Spleen (tissue), 13 donors: ENCODE measurements at places on chromosomes 12 and 14.

GRCh38 chr14:83780321-83780720 lies 1749.6 kb upstream of the FLRT2 start:
- DNase-seq = no peak

DNA sequence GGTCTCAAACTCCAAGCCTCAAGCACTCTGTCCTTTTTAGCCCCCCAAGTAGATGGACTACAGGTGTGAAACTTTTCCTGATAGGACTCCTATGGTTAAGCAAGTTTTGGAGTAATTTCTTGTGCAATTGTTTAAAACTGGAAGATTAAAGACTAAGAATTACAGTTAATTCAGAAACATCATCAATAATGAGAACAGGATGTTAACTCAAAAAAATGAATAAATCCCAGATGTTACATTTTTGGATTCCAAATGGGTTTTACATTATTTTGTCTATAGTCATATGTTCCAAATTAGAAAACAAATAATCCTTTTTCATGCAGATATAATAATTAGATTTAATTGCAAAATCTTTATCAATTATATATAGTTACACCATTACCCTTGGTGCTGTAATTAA lies 24.4 kb upstream of the KITLG start:
- DNase-seq = no peak

DNA sequence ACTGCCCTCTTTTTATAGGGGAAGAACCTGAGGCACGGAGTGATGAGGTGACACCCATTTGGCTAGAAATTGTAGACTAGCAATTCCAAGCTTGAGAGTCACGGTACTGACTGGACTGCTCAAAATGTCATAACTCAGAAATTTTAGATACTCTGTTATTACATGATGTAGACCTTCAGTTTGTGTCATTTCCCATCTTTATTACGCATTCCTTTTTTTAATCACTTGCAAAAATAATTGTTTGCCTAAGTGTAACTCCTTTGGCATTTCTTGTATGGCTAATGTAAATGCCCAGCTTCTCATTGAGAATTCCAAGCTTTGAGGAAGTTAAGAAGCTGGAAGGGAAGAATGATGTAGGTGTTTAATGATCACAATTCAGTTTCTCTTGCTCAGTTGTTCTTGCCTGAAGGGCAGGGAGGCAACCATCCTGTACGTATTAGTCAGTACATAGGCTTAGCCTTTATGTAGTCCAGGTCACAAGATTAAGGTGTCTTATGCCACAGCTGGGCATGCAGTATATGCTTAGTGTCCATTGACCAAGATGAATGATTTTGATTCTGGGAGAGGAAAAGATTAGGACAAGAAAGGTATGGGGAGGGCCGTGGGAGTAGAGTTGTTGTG lies 68.2 kb upstream of the EVL start:
- no peak for DNase-seq

DNA sequence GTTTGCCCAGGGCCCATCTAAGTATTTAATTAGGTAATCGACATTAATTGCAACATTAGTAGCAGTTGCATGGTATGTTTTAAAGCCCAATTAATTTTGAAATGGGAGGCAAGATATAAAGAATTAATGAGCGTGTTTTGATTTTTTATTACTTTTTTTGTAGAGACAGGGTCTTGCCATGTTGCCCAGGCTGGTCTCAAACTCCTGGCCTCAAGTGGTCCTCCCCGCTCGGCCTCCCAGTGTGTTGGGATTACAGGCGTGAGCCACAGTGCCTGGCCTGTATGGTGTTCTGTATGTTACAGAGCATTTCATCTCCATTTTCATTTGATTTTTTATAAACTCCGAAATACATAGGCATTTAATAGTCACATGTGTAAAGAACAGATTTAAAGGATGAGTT lies 856 bp downstream of the GOLGA5 start:
- no peak for DNase-seq

DNA sequence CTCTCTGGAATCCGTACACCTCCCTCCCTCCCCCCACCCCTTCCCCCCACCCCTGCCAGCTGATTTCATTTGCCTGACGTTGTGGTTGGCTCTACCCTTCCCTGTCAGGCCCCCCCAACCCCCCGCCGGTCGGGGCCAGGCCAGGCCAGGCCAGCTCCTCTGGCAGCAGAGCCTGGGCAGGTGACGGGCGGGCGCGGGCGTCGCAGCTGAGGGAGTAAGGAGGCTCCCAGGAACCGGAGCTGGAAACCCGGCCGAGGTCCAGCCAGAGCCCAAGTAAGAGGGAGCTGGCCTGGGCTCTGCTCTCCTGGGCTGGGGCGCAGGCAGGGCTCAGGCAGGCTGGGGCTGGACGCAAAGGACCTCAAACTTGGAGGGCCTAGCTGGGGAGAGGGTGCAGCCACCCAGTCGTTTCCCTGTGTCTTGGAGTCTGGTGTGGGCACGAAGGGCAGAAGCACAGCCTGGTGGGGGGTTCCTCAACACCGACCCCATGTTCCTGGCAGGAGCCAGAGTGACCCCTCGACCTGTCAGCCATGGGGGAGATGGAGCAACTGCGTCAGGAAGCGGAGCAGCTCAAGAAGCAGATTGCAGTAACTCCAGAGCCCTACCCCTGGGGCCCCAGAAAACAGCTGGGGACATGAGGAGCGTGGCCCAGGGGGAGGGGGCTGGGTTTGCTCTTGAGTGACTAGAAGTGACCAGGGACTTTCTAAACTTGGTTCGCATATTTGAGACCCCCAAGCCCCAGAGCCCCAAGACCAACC lies at the start of gene GNB3:
TSS of gene GNB3 (plus strand) at position 165 of the 755 bp plus-strand sequence. CDS start at position 528, 363 bp downstream.
- DNase-seq = no peak

DNA sequence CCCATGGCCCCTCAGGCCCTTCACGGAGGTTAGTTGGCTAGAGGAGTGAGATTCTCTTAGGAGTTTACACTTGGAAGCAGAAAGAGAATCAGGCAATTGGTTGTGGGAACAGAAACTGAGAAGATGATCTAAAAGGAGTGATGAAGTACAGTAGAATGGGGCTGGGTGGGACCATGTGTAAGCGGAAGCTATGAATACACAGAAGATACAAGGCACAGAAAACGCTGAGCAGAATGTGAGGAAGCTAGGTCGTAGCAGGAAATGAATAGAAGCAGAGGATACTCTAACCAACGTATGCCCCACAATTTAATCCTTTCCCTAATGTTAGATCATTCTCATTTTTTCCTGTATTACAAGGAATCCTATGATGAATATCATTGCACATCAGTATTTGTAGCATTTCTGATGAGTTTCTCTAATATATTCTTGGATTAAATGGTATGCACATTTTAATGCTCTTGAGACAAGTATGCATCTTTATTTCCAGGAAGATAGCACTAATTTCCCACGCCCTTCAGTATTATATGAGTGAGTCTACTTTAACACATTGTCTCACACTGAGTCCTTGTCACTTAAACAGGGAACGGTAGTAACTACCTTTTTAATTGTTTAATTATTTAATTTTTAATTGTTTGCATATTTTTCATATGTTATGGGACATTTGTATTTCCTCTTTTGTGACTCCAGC lies 273.2 kb downstream of the APAF1 start:
- DNase-seq = no peak

DNA sequence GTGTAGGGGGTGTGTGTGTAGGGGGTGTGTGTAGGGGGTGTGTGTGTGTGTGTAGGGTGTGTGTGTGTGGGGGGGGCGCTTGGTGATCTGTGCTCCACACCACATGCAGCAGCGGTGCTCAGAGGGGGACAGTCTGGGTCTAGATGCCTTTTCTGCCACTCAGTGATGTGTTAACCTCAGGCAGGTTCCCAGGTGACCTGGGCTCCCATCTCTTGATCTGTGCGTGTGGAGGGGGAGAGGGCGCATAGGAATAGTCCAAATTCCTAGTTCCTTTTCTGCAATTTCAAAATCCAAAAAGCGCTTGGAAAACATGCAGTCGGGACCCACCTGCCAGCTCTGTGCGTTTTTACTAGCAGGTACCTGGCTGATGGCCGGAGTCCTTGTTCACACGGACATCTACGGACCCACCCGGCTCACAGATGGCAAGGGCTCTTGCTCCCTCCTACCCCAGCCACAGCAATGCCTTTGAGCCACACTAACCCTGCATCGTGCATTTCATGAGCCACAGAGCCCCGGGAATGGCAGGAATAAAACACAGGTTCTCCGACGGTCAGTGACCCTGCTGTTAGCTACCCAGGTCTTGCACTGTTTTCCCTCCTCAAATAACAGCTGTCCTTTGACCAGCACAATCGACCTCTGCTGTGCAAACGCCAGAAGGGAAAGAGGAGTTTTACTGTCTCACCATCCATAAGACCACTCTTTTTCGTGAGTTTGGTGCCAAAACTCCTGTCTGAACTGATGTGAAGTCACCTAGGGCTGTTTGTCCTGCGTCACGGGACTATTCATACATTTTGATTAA lies 120.8 kb downstream of the GLT1D1 start:
- DNase-seq = no peak

DNA sequence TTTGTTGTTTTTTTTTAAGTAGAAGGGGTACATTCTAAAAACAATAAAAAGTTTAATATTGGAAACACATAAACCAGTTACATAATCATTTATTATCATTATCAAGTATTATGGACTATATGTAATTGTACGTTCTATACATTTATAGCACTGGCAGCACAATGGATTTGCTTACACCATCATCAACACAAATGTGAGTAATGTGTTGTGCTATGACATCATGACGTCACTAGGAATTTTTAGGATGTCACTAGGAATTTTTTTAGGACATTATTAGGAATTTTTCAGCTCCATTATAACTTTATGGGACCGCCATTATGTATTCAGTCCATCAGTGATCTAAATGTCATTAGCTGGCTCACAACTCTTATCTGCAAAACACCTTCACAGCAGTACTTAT lies 126.8 kb upstream of the SYT10 start:
- DNase-seq = no peak

DNA sequence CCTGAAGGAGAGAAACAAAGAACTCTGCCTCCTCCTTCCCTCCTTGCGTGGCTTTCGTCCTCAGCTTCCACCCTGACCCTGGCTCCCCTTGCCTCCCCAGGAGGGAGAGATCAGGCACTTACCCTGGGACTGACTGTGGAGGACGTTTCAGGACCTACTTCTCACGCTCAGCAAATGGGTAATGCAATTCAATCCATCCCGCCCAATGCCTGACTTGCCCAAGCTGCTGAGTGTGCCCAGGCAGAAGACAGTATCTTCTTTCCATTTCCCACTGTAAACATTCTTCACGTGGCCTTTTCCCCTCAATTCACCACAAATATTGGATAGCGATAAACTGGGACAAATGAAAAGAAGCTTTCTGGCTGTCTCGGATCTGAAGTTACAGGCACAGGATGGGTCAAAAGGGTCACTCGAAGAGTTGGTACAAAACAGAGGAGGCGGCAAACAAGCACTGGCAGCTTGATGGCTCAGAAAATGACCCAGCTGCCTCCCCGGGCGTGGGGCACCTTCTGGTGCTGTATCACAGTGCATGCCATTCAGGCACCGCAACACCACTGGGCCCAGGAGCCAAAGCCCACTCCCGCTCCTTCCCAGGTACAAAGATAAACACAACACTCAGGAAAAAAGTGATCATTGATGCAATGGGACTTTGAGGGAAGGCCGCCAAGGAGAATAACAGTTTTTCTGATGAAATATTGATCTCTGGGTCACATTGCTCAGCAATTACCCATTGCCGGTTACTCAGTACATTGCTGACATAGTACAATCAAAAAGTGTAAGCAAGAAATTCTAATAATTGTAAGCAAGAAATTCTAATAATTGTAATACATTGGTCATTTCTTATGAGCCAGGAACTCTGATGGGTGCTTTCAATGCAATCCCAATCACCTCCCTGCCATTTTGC lies 65.8 kb downstream of the TRIM9 start:
- DNase-seq = no peak

DNA sequence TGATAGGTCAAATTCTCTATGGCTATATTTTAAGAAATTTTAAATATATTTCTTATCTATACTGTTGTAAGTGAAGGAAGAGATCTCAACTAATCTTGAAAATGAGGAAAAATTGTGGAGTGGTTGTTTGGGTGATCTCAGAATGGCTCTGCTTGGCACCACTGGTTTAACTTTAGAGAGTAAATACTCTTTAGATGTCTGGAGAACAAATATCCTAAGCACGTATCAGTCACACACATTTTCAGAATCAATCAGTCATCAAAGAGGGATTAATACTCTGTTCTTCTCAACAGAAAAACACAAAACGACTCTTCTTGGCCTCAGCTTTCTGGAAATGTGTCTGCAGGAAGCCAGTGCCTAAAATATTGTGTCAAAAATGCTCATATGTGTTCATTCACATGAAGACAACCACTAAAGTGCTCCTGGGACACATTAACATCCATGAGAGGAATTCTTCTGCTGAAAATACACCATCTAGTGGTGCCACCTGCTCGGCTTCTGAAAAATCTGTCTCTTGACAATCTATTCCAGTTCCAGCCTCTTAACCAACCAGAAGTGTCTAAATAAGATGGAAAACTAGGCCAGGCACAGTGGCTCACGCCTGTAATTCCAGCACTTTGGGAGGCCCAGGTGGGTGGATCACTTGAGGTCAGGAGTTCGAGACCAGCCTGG lies 81.1 kb upstream of the CCDC198 start:
- DNase-seq = no peak

GRCh38 chr14:26204366-26204727 lies 393.5 kb downstream of the NOVA1 start:
- DNase-seq = no peak

GRCh38 chr12:125566-125965 lies 59.0 kb downstream of the IQSEC3 start:
- no peak for DNase-seq

DNA sequence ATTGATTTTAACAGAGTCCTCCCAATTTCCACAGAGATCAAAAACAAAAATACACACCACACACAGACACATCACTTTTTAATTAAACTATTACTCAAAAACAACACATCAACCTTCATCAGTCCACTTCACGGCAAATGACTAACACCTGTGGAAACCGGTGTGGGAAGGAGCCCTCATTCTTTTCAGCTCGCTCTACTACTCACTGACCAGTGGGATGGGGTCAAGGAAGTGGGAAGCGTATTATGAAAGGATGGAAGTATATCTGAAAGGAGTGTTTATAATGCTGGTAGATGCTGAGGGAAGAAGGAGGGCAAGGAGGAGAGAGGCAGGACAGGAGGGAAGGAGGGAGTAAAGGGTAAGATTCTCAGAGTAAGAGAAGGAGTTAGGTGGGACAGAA lies 156.5 kb downstream of the EPS8 start:
- DNase-seq = no peak

- DNase-seq = no peak
Observed at GRCh38 chr14:50521912-50522341, 10.4 kb downstream of the MAP4K5 start.

- DNase-seq = no peak
Observed at GRCh38 chr12:508795-509194, 49.1 kb downstream of the B4GALNT3 start.

GRCh38 chr14:74223016-74223415 lies 16.2 kb upstream of the VSX2 start:
- no peak for DNase-seq

GRCh38 chr14:105091054-105091516 lies 25.9 kb upstream of the GPR132 start:
- DNase-seq = peak; percentile 80
